Activated CD8-positive, alpha-beta memory T cell treated with anti-CD3 and anti-CD28 coated beads for 1 hour (primary cell): ENCODE measurements at places on chromosomes 11 and 22.
A peak's percentile ranks its signal among the peaks of the same experiment; 100 is the strongest.

- DNase-seq = no peak
These were observed 1.3 kb downstream of the BMAL1 start for GRCh38 chr11:13278609-13279486.

GRCh38 chr11:110829873-110830272 lies 117.6 kb upstream of the ARHGAP20 start:
- DNase-seq = no peak

DNA sequence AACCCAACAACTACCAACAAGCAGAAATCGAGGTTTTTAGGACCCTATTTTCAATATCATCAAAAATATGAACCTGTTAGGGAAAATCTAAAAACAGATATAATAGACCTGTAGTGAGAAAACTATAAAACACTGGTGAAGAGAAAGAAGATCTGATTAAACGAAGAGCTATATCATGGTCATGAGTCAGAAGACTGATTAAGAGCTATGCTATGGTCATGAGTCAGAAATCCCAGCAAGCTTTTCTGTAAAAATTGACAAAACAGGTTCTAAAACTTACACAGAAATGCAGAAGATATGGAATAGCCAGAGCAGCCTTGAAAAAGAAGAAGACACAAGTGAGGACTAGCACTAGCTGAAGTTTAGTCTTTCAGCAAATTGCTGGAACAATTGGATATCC lies 345.0 kb downstream of the TBC1D22A start:
- DNase-seq = no peak

DNA sequence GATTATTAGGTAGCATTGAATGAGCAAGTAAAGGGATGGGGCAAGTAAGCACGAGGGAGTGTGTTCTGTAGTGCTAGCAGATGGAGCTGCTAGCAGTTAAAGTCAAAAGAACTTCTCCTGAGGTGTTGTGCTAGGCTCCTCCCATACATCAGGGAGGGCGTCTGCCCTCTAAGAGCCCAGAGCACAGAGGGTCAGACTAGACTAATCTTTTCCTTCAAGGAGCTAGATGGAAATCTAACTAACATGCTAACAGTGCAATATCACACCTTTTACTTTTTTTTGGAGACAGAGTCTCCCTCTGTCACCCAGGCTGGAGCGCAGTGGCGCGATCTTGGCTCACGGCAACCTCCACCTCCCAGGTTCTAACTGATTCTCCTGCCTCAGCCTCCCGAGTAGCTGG lies 3.2 kb upstream of the PLA2G6 start:
- DNase-seq = no peak

DNA sequence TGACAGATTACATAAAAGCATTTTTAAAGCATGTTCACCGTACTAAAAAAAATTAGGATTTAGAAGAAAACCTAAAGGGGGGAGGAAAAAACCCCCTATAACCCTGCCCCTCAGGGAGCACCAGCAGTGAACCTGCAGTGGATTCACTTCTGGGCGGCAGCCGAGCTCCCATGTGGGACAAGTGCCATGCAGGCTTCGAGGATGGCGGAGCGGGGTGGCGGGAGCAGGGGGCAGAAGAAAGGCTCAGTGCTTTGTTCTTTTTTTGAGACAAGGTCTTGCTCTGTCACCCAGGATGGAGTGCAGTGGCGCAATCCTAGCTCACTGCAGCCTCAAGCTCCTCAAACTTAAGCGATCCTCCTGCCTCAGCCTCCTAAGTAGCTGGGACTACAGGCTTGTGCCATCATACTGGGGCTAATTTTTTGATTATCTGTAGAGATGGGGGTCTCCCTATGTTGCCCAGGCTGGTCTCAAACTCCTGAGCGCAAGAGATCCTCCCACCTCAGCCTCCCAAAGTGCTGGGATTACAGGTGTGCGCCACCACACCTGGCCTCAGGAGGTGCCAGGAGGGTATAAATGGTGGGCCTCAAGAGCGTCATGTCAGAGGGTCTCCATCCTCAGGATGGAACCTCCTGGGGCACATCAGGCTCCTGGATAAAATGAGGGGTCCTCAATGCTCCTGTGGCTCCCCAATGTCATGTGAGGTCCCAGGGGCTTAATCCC lies 34.0 kb downstream of the PPM1F start:
- DNase-seq = no peak

- DNase-seq = peak; percentile 48
These were observed 7.2 kb upstream of the PLXNB2 start for GRCh38 chr22:50314455-50315288.

GRCh38 chr11:40293655-40294348 lies 1165.7 kb downstream of the LRRC4C start:
- no peak for DNase-seq

GRCh38 chr11:76610871-76611475 lies 59.6 kb downstream of the LRRC32 start:
- no peak for DNase-seq

DNA sequence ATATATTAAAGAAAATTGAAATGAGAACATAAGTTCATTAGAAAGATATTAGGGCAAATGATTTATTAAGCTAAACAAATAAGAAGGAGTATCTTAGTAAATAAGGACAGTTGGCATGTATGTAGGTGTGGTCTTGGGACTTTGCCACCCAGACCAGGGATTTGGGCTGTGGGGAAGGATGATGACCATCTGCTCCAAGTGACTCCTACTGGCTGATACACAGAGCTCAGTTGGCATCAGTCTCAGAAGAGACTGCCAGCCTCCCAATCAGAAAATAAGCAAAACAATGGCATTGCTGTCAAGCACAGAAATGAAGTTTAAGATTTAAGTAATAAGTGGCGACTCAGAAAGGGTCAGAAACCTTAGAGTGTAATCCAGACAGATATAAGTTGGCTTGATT lies 49.5 kb downstream of the PAX6 start:
- no peak for DNase-seq

DNA sequence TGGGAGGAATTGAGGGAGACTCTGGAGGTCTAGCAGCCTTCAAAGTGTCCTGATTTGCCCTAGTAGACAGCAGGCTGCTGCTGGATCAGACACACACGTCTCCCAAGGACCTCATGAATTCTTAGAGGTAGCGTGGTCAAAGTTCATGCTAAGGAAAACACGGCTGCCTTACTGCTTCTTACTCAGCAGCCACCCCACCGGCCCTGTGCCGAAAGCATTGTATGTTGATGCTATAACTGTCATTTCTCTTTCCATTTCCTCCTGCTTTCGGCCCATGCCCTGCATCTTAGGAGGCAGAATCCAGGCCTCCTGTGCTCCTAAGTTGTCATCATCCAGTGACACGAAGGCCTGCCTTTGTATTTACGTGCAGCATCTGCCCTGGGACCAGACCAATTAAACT lies 10.5 kb upstream of the CCND1 start:
- DNase-seq = no peak

DNA sequence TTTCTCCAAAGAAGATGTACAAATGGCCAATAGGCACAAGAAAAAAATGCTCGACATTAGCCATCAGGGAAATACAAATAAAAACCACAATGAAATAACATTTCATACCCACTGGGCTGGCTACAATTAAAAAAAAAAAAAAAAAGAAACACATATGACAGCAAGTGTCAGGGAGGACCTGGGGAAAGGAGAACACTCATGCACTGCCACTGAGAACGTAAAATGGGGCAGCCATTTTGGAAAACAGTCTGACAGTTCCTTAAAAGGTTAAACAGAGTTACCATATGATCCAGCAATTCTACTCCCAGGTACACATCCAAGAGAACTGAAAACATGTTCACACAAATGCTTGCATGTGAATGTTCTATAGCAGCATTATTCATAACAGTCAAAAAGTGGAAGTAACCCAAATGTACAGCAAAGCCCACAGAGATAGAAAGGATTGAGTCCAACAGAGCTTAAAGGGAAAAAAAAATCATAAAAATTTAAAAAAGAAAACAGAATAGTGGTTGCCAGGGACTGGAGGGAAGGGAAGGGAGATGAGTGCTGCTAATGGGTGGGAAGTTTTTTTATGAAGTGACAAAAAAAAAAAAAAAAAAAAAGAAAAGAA lies 48.4 kb upstream of the CYP2D6 start:
- DNase-seq = no peak

- no peak for DNase-seq
These were observed at the start of gene TRIM22 for GRCh38 chr11:5689551-5689983. Gene TRIM22 (plus strand): TSS chr11:5689790. CDS start chr11:5696233, 6,443 bp downstream.

DNA sequence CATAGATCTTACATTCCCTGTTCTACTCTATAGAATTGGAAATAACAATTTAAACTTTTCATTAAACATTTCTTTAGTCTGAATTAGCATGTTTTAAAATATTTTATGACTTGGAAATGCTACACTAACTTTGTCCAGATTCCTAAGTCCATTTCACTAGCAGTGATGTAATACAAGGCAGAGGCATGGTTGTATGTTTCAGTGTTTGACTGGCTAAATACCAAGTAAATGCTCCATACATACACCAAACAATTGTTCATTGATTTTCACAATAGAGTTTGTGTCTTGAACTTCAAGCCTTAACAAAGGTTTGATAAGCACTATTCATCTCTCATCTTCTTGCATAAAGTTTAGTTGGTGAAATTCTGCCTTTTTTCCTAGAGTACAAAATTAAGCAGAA lies 13.5 kb downstream of the ZBED5 start:
- DNase-seq = no peak

GRCh38 chr22:46845296-46846149 lies 83.1 kb downstream of the TBC1D22A start:
- DNase-seq = no peak

- DNase-seq = no peak
These were observed 23.4 kb upstream of the CREB3L1 start for GRCh38 chr11:46254133-46254491.

DNA sequence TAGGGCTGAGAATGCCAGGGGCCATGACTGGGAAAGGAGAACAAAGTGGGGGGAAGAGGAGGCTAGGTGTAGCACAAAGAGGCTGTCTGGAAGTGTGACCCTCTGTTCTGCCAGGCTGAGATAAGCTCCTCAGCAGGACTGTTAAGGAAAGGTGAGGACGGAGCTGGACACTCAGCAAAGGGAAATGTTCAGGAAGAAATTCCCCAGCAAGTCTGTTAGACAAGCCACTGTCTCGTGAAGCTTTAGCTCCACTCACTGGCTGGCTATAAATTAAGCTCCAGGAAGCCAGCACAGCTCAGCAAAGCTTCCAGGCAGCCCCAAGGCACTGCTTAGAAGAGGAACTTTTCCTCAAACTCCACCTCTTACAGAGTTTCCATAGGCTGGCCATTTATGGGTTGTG lies 181.2 kb upstream of the API5 start:
- DNase-seq = no peak

DNA sequence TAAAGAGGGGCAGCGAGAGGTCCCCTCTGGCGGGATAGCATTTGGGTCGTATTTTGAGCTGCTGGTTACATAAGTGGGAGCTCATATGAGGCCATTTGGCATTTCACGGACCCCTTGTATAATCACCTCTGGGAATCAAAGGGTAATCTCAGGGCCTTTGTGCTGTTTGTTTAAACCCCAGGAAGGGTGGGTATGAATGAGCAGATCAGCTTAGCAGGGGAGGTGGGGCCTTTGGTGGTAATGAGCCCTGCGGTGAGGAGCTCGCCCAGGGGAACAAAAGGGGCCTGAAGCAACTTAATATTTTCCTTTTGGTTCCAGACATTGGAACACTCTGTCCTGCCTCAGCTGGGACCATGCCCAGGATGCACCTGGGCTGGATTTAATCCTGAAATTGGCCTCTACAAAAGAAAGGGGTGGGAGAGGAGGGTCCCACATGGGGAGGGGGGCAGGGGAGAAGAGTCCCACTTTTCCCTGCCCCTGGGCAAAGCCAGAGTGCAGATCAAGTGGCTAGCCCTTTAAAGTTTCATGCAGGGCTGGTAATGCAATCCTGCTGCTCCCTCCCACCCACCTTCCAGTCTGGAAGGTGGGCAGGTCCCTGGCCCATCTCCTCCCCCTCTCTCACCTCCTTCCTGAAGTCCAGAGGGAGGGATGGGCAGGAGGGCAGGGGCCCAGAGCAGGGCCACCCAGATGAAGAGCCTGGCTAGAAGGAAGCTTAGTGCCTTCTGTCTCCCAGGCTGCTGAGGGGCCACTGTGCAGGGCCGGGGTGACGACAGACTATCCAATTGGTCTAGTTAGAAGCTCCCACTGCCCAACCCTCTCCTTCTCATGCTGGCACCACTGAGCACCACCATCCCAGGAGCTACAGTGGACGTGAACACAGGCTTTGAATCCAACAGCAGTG lies 10.5 kb downstream of the TSKU start:
- DNase-seq = no peak

DNA sequence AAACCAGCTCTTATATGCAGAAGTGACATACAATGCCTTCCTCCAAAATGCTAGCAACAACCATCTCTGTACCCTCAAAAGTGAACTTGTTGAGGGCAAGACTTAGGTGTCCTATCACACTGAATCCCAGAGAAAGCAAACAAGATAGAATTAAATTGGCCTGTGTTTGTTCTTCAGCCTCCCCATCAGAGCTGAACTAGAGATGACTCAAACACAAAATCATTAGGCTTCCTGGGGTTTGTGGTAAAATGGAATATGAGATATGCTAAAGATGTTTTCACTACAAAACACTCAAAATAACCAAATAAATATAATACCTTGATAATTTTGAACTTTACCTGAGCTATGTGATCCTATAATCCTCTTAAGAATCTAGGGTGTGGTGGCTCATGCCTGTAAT lies 31.6 kb downstream of the ZNF214 start:
- no peak for DNase-seq

DNA sequence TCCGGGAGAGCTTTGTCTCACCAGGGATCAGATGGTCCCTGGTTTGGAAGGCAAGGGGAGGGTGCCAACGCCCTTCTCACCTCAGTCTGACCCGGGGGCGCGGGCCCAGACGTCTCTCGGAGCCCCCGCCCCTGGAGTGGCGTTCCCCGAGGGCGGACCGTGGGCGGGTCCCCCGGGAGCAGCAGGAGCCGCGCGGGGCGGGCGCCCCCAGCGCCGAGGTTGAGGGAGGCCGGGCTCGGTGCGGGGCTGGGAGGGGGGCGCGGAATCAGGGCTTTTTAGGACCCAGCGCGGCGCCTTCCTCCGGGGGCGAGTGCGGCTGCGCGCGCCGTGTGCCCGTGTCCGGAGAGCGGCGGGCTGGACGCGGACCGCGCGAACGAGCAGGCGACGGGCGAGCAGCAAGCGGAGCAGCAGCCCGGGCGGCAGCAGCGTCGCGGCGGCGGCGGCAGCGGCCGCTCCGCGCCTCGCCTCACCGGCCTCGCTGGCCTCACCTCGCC lies at the start of gene KCNC1:
KCNC1 (plus strand) TSS at position 364 of the 494 bp plus-strand sequence. CDS start 1,222 bp downstream, outside the sequence.
- DNase-seq = no peak

DNA sequence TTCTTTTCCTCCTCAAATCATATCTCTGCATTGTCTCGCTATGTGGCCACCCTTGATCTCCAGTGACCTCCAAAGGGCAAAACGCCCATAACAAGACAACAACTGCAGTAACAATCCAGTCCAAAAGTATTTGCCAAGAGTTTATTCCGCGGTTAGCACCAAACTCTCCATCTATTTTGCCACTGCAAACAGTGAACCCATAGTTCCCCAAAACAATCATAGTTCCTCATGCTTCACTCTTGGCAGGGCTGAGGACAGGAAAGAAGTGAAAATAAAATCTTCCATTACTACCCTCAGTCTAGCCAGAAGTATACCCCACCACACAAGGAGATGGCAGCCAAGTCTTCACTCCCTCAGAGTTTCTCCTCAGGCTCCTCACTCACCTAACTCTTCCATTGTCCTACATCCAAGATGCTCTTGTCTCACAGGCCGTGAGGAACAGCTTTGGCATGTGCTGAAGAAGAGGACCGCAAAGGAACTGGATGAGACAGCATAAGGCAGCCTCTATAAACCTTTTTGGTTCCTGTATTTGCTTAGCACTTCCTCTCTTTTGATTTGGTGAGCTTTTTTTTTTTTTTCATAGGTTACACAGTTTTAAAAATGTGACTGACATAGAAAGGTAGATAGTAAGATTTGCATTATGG lies at the start of gene LPXN:
LPXN (minus strand) TSS at position 480 of the 644 bp plus-strand sequence; CDS start at position 396, 84 bp downstream.
- DNase-seq = peak; percentile 24
